ENCODE measurements at places on chromosomes 3 and 15. TPM values are rescaled to one million over a fixed set of nuclear protein-coding genes. Genes with fewer than 3 reads are reported as not detected.

DNA sequence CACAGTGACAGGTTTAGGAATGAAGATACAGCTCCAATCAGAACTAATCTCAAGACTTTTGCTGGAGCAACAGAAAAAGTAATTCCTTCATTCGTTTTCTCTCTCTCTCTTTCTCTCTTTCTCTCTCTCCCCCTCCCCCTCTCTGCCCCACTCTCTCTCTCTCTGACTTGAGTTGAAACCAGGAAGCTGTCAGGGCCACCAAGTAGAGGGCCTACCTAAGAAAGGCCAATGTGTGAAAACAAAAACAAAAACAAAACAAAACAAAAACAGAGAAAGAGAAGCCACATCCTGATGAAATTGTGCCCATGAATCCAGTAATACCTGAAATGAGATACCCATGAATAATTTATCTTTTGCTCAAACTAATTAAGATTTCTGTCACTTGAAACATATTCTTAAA is 72.9 kb downstream of the ATP8B4 start:
- no peak for DNase-seq

TEX9 gene
- 11.6 TPM for total RNA-seq

MYLK gene
- 156 TPM for total RNA-seq

ACAA1 gene
- total RNA-seq = 88.3 TPM

FEZF2 gene
- not detected for total RNA-seq

GRCh38 chr3:39468108-39468436 is 592 bp downstream of the MOBP start:
- no peak for DNase-seq

GRCh38 chr3:48410205-48411040 is 19.5 kb downstream of the PLXNB1 start:
- DNase-seq = peak; percentile 27

- no peak for DNase-seq
These were observed 2.2 kb upstream of the RNF13 start for GRCh38 chr3:149810846-149811245.

DNA sequence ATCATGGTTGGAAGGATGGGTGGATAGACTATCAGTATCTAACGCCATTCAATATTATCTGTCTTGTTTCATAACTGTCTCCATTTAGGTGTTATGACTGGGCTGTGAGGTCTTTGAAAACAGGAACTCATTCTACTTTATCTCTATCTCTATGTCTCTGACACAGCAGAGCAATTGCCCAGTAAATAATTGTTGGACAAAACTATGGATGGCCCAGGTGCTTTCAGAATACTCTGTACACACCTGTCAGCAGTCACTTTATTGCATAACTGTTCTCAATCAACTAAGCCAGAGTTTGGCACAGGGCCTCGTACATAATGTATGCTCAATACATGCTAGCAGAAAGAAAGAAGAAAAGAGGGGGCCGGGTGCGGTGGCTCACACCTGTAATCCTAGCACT is 210.3 kb downstream of the OPA1 start:
- no peak for DNase-seq

DNA sequence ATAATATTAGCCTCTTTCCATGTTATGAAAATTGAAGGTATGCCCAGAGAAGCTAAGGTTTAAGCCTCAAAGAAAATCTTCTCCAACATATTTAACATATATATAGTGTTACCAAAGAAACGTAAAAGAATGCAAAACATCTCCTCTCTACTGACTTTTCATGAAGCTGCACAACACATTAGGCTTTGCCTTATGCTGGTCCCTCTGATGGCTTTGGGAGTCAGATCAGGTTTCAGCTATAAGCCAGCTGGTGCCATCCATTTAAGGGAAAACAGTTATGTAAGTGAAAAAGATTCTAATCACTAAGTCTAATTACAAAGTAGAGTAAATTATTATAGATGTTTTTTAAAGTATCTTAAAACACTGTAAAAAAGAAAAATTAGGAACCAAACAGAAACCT is 410.5 kb downstream of the LSAMP start:
- no peak for DNase-seq

GRCh38 chr3:37115446-37115845 is 58.9 kb downstream of the LRRFIP2 start:
- no peak for DNase-seq

- DNase-seq = peak; percentile 80
These were observed 3.3 kb downstream of the STAB1 start for GRCh38 chr3:52498137-52499054.

ST8SIA2 gene
- not detected for total RNA-seq

- no peak for DNase-seq
These were observed 52.8 kb downstream of the FAM43A start for GRCh38 chr3:194738254-194739093.

IQGAP1 gene
- 265 TPM for total RNA-seq

GRCh38 chr15:78565951-78566774 is 843 bp downstream of the CHRNA5 start:
- no peak for DNase-seq

DNA sequence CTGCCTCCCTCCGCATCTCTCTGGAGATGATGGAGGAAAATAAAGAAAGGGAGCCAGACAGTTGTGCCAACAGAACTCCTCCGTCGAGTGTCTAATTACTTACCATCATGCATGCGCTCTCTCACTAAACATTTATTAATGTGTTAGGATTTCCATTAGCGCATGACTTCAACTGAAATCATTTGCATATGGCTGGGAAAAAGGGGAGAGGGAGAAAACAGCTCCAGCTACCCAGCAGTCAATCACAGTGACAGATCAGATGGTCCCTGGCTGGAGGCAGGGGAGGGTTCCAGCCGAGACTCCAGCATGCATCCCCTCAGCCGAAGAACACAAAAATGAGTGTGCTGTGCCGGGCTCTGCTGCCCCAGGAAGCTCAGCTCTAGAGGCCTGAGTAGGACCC is 6.8 kb upstream of the RHO start:
- DNase-seq = no peak

DNA sequence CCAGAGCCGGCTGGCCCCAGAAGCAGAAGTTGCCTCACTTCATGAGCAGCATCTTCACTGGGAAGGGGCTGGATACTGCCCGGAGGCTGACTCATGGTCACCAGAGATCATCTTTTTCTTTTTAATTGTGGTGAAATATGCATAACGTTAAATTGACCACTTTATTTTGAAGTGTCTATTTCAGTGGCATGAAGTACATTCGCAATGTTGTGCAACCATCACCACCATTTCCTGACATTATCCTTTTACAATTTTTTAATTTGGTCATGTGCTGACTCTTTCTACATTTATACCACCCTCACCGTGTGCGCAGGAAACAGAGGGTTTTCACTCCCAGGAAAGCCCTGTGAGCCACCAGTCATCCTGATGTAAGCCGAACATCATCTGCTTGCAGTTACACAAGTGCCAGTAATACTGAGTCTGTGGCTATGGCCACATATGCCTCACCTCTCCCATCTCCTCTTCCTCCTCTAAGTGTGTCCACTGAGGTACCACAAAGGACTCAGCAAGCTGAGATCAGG is 51.6 kb upstream of the ABHD17C start:
- no peak for DNase-seq

DNA sequence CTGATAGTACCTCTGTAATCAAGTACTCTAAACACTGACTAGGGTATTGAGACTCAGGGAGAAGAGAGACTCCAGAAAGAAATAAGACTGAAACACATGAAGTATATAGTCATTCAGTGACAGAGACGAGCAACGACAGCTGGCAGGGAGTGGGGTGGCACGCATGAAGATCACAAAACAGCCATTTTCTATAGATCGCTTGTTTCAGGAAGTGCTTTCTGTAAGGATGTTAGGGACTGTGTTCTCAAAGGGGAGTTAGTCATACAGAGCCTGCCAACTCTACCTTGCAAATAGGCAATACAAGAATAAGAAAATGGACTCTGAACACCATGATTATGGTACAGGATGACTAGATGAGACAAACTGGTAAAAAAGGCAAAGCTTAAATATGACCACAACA is 139.5 kb downstream of the TBL1XR1 start:
- DNase-seq = no peak

GRCh38 chr15:87967951-87968350 is 288.6 kb downstream of the NTRK3 start:
- DNase-seq = no peak

DNA sequence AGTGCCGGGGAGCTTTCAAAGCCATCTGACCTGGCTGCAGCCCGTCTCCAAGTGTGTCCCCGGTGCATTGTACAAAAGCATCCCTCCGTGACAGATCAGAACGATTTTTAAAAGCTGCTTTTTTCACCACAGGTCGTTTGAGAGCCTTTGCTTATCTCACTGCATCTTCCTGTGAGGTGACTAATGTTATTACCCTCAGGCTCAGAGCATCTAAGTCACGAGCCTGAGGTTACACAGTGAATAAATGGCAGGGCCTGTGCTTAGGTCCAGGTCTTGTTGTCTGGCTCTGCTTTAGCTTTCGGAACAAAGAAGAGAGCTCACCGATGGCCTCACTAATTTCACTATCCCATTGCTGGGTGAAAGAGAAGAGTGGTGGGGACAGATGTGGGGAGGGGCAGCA is 83.3 kb downstream of the SEC22A start:
- DNase-seq = no peak

C15orf62 gene
- 2.4 TPM for total RNA-seq

HYAL1 gene
- total RNA-seq = 58.2 TPM

GRCh38 chr3:116247605-116248004 is 197.7 kb downstream of the LSAMP start:
- DNase-seq = no peak

- no peak for DNase-seq
These were observed 188.4 kb upstream of the PFN2 start for GRCh38 chr3:150158943-150159625.

GRCh38 chr15:84981711-84982300 is at the start of gene PDE8A:
Gene PDE8A (plus strand): TSS chr15:84981856. CDS start chr15:84982163, 307 bp downstream.
- DNase-seq = peak; percentile 75

GRCh38 chr3:38968403-38968802 is 83.3 kb downstream of the SCN11A start:
- no peak for DNase-seq

DNA sequence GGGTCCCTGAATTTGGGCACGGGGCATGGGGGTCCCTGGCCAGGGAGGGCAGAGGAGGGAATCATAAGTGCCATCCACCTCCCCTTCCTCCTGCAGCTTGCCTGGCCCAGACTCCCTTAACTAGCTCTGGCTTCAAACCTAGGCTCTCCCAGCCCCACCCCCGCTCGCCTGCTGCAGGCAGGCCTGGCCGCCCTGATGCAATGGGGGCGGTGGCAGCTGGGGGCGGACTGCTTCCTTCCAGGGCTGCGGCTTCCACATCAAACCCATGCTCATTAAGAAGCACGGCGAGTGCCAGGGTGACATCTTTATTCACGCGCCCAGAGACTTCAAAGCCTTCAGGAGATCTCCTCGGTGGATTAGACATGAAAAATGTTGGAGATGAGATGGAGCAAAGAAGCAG is 123.1 kb downstream of the TPRA1 start:
- no peak for DNase-seq

MAP1A gene
- total RNA-seq = 7.1 TPM

- no peak for DNase-seq
These were observed 740 bp upstream of the OXSR1 start for GRCh38 chr3:38164643-38164951.

- DNase-seq = no peak
These were observed 51.3 kb downstream of the MBNL1 start for GRCh38 chr3:152319831-152320617.

GRCh38 chr15:88231909-88232644 is 24.5 kb downstream of the NTRK3 start:
- no peak for DNase-seq

DNA sequence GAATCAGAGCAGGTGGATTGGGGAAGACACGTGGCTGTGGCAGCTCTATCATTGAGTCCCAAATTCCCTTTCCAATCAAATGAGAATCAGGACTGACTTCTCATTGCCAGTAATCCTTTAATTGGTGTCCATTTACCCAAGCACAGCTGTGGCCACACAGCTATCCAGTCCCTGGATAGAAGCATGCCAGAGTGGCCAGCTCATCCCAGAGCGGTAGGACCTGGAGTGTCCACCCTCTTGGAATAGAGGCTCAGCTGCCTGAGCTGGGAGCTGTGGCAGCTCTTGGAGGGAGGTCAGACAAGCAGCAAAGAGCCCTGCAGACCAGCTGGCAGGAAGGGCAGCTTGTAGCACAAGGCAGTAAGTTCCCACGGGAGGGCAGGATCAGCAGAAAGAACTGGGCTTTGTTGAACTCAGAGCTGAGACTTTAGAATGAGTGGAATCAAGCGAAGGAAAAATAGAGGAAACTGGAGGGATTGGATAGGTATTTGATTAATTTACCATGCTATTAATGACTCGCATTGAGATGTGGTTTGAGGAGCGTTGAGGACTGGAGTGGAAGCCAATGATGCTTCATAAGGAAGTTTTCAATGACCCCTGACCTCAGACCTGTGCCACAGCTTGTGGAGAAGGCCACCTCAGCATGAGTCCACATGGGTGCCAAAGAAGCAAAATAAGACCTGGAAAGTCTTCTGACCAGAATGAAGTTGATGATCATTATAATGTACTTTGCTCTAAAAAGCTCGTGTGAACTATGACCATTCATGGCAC is 6.9 kb upstream of the ALPK3 start:
- no peak for DNase-seq

GRCh38 chr3:170228093-170228766 is 6.0 kb downstream of the PRKCI start:
- DNase-seq = no peak

GRCh38 chr3:184336547-184337398 is 627 bp upstream of the FAM131A start:
- DNase-seq = no peak

DNA sequence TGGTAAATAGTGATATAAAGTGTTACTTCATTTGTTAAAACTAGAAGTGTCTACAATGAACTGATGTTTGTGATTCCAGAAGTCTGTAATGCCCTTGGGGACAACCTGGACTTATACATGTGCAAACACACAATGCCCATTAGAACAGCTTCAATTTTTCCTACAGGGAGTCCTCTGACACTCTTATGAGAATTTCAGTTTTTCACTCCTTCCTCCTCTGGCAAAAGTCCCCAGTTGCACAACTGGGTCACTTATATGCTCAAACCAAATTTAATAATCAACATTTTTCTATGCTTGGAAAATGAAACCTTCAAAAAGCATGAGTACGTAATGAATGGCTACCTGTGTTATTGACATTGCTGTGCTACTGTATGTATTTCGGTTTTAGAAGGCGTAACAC is at the start of gene OR5H15:
Gene OR5H15 (plus strand): TSS at position 301 of the 400 bp plus-strand sequence. CDS start 2,004 bp downstream, outside the sequence.
- no peak for DNase-seq

GRCh38 chr3:138908846-138909245 is 38.1 kb downstream of the FOXL2 start:
- no peak for DNase-seq

DNA sequence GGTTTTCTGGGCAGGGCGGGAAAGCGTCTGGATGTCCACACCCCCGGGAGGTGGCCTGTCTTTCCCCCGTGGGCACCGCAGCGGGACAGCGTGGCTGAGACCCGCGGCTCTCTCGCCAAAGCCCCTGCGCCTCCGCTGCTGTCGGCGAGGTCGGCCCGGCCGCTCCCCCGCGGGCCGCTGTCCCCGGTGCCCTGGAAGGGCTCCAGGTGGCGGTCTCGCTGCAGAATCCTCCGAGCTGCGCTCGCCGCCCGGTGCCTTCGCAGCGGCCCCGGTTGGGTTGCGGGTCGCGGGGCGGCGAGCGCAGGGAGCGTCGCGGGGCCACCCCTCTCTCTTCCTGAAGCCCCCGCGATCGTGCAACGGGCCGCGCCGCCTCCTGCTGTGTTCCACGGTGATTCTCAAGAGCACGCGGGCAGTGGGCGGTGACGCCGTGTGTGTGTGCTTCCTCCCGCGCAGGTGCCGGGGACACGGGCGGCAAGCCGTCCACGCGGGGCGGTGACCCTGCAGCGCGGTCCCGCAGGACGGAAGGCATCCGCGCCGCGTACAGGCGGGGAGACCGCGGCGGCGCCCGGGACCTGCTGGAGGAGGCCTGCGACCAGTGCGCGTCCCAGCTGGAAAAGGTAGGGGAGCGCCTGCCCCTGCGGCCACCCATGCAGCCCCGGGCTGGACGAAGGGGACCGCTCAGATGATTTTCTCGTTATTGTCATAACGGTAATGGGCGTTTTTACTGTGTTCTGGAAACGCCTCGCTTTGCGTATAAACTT is 54.4 kb downstream of the LRRK1 start:
- DNase-seq = no peak
